ENCODE measurements at places on chromosomes 7 and 10. TPM values are rescaled to one million over a fixed set of nuclear protein-coding genes. Genes with fewer than 3 reads are reported as not detected.

DNA sequence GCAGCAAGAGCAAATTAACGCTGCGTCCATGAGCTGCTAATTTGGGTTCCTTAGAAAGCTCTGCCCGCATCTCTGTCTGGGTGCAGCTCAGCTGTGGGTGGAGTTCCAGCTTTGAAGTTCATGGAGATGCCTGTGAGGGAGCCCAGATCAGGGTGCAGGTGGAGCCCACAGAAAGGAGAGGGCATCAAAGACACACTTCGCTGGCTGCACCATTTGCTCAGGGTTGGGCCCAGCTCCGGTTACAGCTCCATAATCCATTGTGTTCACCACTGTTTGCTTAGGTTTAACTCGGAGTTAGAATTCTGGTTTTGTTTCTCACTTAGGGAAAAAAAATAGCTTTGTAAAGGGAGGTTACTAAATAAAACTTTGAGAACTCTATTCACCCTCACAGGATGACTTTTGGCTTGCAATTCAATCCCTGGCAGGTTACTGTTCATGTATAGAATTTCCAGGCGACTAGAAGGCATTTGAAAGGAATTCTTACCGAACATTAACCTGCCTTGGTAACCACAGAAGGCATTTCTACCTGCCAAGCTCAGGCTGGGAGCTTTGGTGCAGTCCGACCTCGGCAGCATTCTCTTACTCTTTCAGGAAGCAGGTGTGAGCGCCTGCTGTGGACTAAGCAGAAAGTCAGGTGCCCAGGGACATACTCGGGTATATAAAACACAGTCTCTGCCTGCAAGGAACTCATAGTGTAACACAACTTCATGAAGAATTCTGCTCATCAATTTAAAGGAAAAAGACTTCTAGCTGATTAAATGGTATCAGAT is 179.5 kb upstream of the RNF32 start:
- no peak for DNase-seq

GRCh38 chr10:24503461-24504320 is 220.0 kb downstream of the ARHGAP21 start:
- DNase-seq: no peak

DNA sequence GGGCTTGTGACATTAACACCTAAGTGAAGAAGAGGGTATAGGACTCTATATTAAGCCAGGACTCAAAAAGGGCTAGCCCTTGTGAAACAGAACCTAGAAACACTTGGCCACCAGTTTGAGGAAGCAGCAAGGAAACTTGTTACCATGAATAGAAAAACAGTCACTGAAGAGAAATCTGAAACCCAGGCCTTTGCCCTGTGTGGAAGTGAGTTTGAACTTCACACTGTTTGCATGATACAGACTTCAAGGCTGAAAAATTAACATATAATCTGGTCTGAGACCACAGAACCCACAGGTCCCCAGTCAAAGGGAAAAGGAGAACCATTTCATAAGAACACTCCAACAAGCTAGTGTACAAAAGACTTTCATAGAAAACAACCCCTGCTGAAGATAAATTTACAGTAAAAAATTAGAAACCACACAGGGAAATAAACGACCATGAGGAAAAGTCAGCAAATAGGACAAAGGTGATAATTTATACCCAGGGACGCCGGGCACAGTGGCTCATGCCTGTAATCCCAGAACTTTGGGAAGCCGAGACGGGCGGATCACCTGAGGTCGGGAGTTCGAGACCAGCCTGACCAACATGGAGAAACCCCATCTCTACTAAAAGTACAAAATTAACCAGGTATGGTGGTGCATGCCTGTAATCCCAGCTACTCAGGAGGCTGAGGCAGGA is 76.1 kb downstream of the SKIDA1 start:
- DNase-seq: no peak

DNA sequence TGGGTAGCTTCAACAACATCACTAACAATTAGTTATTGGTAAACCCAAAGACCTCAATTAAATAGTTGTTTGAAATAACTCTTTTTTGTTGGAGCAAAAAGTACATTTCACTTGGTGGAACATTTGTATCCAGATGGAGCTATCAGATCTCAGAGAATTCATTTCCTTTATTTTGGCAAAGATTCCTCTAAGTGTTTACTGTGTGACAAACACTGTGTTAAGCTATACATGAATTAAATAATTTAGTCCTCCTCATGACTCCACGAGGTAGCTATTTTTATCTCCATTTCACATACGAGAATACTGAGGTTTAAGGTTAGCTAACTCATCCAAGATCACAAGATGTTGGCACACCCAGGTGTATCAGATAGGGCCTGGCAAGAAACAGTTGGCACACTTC is 104.0 kb upstream of the IMMP2L start:
- DNase-seq: no peak

- no peak for DNase-seq
Observed at GRCh38 chr10:42645103-42645502, 6.7 kb upstream of the ZNF33B start.

- no peak for DNase-seq
Observed at GRCh38 chr10:6148908-6149307, 53.8 kb upstream of the PFKFB3 start.

DNA sequence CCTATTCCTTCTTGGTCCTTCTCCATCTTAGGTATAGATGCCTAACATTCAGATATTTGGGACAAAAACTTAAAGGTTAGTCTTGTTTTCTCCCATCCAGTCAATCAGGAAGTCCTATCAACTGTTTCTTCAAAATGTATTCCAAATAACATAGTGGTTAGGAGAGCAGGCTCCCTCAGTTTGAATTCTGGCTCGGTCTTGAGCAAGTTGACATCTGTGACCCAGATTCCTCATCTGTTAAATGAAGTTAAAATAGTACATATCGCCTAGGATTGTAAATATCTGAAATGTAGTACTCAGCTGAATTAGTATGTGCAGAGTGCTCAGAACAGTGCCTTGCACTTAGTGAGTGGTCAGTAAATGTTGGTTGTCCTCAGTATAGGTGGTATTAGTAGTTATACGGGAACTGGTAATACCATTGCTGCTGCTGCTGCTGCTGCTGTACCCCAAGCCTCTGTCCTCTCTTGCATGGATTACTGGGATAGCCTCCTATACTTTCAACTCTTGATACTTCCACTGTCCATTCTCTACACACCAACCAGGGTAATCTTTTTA is 58.6 kb downstream of the RALA start:
- DNase-seq: no peak

DNA sequence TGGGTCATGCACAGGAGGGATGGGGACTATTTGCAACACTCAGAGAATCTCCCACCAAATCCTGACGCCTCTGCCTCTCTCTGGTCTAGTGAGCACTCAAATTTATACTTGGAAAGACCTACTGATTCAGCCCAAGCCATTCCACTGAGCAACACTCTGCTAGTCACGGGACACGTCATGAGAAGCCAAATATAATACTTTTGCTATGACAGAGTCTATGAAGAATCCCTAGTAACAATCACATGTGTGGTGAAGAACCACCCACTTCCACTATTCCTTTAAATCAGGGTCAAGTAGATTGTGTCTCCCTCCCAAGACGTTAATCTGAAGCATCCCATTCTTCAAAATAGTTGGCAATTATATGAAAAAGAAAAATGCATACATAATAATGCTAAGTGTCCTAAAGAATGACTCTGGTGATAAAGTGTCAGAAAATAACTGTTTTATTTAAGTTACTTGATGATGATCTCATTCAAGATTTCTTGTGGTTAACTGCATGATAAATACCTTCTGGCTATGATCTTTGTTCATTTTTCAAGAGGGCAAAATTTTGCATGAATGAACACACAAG is 28.5 kb downstream of the CHCHD3 start:
- no peak for DNase-seq

- no peak for DNase-seq
Observed at GRCh38 chr10:110865186-110865808, 6.4 kb upstream of the PDCD4 start.

DNA sequence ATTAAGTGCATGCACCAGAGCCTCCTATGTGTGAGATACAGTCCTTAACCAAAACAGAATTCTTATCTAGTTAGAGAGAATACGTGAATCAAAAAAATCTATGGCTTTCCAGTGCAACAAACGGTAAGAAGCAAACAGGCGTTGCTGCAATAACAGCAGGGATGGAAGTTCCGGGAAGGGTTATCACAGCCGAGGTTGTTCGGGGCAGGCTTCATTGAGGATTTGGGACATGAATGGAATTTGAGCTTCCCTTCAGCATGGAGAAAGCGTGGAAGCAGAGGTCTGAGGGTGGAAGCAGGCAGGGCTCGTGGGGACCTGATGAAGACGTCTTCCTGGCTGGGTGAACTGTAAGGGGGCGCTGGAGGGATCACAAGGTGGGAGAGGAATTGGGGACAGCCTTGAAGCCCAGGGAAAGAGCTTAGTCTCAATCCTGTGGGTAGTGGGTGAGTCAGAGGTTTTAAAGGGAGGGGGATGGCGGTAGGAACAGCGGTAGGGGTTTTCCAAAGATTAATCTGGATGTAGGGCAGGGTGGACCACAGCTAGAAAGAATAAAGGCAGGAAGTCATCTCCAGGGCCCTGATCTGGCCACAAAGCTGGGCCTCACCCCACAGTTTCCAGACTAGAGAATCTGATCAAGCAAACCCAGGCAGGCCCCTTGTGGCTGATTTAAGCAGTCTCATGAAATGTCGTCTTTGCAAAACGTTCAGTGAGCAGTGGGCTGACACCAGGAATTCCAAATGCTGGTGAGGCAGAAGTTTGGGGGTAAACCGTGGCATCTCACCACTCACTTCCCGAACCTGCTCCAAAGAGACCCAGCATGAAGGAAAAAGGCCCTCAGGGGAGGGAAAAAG is 65.1 kb downstream of the CALML3 start:
- DNase-seq: no peak

GRCh38 chr7:36309716-36310115 is 79.9 kb upstream of the ANLN start:
- DNase-seq: no peak

- DNase-seq: no peak
Observed at GRCh38 chr7:24566274-24566673, 7.0 kb upstream of the PALS2 start.

GRCh38 chr10:47414752-47415519 is 30.8 kb upstream of the ZNF488 start:
- no peak for DNase-seq

- no peak for DNase-seq
Observed at GRCh38 chr10:29411666-29412315, 122.9 kb downstream of the LYZL1 start.

SORCS3 gene
- total RNA-seq: not detected

PPP1R3C gene
- total RNA-seq: not detected

CDCA7L gene
- total RNA-seq: 70.3 TPM

GRB10 gene
- total RNA-seq: not detected

OLAH gene
- not detected for total RNA-seq

Data from activated B cell treated with CpG ODN at 0.5 μM for 24 hours (primary cell).